ENCODE measurements at places on chromosomes 1 and 21. TPM values are rescaled to one million over a fixed set of nuclear protein-coding genes. Genes with fewer than 3 reads are reported as not detected.

- DNase-seq: no peak
These were observed 109.7 kb upstream of the SYT6 start for GRCh38 chr1:114263343-114263742.

DNA sequence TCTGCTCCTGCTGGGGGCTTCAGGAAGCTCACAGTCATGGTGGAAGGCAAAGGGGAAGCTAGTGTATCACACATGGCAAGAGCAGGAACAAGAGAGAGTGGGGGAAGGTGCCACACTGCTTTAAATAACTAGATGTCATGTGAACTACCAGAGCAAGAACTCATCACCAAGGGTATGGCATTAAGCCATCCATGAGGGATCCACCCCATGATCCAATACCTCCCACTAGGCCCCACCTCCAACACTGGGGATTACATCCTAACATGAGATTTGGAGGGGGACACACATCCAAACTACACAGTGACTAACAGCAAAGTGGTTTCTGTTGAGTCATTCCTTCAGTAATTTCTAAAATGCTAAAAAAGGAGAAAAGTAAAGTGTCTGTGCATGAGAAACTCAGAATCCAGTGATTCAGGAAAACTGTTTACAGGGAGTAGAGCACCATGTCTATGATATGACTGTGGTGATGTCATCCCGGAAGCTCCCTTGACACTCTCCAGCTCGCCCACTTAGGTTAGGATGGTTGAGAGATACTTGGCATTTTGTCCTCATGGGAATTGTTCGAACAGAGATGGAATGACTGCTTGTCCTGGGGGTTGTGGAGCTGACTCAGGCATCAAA lies 50.3 kb downstream of the CHD1L start:
- no peak for DNase-seq

DNA sequence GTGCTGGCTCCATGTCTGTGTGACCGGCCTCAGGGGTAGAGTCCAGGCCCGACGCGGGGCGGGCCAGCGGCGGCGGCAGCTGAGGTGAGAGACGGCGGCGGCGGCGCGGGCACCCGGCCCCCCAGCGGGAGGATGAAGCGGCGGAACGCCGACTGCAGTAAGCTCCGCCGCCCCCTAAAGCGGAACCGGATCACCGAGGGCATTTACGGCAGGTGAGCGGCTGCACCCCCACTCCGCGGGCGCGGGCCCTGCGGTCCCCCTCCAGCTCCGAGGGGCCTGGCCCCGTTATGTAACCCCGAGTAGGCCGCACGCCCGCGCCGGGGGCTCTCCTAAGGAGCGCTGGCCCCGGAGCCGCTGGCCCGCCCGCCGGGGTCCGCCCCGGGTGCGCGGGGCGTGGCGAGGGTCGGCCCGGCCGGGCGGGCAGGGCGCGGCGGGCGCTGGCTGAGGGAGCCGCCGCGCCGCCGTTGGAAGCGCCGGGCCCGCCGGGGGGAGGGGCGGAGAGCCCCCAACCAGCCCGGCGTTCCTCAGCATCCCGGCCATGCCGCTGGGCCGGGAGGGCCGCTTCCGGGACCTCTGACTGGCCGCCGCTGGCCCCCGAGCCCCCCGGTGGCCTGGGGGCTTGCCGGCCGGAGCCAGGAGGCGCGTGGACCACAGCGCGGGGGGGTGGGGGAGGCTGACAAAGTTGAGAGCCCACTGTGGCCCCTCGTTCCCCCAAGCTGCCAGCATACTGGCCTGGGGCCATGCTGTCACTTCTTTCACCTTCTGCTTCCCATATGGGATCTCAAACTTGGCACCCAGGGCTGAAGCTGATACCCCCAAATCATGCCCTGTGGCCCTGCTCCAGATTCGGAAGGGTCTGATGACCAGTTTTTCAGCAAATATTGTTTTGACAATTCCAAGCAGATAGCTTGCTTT lies 527 bp downstream of the MACO1 start:
- no peak for DNase-seq

GRCh38 chr1:197786280-197786679 lies 11.0 kb upstream of the DENND1B start:
- DNase-seq: no peak

The RGS1 gene
- total RNA-seq: 27.1 TPM

Measured in left colon (tissue), 2 donors.